Spinal cord (tissue), 10 donors: ENCODE measurements at places on chromosomes 13 and 19. TPM values are rescaled to one million over a fixed set of nuclear protein-coding genes. Genes with fewer than 3 reads are reported as not detected.
A peak's percentile ranks its signal among the peaks of the same experiment; 100 is the strongest.

FGF14 gene
- total RNA-seq: 59.7 TPM

C19orf38 gene
- 2.9 TPM for total RNA-seq

PNMA8B gene
- total RNA-seq: 10.6 TPM

GPR32 gene
- not detected for total RNA-seq

GEMIN7 gene
- total RNA-seq: 15.4 TPM

GRCh38 chr19:39171479-39172465, 25.0 kb upstream of the NCCRP1 start:
- H3K4me3 ChIP-seq: no peak overlapping the region
- H3K36me3 ChIP-seq: peaks cover 93% of the 10 kb centered on the region
- H3K27ac ChIP-seq: no peak overlapping the region

DNA sequence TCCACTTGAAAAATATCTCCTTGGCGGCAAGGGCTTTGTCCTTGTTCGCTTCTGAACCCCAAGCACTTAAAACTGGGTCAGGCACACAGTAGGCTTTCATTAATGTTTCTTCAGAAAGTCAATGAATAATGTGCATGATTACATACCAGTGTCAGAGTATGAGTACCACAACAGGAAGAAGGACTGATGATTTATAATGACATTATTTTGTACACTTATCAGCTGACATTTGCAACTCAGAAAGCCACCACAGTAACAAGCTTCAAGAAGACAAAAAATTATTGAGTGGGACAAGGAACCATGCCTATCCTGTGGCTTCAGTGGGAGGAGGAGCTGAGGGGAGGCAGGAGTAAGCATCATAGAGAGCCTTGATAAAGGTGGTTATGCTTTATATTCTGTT, 10.0 kb downstream of the POLR1D start:
- H3K4me1 ChIP-seq: no peaks in the 10 kb centered on the region
- H3K36me3 ChIP-seq: no peaks in the 10 kb centered on the region
- H3K4me3 ChIP-seq: no peak overlapping the region
- no peaks in the 10 kb centered on the region for H3K27me3 ChIP-seq
- H3K27ac ChIP-seq: no peak overlapping the region

DNA sequence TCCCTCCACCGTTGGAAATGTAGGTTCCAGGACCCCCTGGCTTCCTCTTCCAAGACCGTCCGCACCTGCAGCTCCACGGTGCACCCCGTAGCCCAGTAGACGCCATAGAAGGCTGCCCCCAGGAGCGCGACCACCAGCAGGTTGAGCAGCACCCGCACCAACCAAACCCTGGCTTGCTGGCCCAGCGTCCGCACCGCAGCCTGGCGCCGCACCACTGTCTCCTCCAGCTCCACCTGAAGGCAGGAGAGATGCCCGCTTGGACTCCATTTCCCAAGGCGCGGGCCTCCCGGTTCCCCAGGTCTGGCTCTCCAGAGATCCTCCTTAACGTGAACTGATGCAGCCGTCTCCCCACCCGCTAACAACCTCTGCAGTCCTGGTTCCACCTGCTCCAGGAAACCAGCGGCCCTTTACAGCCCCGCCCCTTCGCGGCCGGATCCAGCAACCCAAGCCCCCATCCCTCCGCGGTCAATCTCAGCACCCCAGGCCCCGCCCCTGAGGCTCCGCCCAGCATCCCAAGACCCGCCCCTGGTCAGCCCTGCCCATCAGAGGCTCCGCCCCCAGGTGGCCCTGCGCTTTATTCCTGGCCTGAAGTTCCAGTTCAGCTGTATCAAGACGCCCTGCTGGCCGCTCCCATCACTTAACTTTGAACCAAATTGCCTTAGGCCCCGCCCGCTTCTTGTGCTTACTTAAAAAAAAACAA, 5.0 kb upstream of the LENG1 start:
- H3K27me3 ChIP-seq: peaks cover 13% of the 10 kb centered on the region
- no peaks in the 10 kb centered on the region for H3K36me3 ChIP-seq
- no peak overlapping the region for H3K4me3 ChIP-seq
- H3K4me1 ChIP-seq: peaks cover 40% of the 10 kb centered on the region

DNA sequence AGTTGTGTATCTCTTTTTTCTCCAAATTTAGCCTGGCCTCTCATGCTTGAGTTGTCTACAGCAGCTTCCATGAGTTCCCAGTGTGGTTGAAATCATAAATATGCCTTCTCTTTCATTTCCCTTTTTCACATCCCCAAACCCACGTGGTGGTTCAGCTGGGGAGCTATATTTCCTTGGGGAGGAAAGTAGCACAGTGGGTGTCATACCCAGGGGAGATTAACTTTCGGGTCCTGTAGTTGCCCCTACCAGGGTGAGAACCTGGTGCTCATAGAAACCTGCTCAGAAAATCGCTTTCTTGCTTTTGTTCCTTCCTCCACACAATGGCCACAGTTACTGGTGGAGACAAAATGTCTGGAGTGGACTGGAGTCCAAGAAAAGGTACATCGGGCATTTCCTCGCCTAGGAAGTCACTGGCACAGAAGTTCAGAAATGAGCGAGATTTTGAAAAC, 7.0 kb upstream of the LILRA4 start:
- no peak for DNase-seq
- H3K36me3 ChIP-seq: no peaks in the 10 kb centered on the region
- no peaks in the 10 kb centered on the region for H3K4me1 ChIP-seq
- no peak overlapping the region for H3K27ac ChIP-seq

DNA sequence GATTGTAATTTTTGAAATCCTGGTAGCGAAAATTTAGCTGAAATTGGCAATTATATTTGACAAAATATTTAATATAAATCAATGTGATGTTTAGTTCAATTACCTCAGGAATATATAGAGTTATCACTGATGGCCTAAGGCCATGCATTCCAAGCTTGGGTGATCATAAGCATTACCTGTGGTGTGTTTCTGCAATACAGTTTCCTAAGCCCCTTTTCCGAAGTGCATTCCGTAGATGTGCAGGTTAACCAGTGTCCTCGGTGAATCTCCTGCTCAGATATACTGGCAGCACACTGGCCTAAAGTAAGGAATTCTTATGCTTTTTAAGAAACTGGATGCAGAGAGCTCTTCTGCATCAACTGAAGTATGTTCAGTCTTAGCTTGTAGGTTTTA, 35.0 kb downstream of the ITGBL1 start:
- H3K4me3 ChIP-seq: no peak overlapping the region
- H3K27me3 ChIP-seq: no peaks in the 10 kb centered on the region
- H3K27ac ChIP-seq: no peak overlapping the region
- DNase-seq: no peak
- H3K4me1 ChIP-seq: no peaks in the 10 kb centered on the region
- no peaks in the 10 kb centered on the region for H3K36me3 ChIP-seq

- DNase-seq: no peak
- peaks cover 20% of the 10 kb centered on the region for H3K27me3 ChIP-seq
- peak overlapping the region; percentile 90 for H3K27ac ChIP-seq
- peaks cover 34% of the 10 kb centered on the region for H3K4me1 ChIP-seq
- no peaks in the 10 kb centered on the region for H3K36me3 ChIP-seq
- peak overlapping the region; percentile 72 for H3K4me3 ChIP-seq
These were observed 142.5 kb upstream of the ZNF536 start for GRCh38 chr19:30229525-30230174.

DNA sequence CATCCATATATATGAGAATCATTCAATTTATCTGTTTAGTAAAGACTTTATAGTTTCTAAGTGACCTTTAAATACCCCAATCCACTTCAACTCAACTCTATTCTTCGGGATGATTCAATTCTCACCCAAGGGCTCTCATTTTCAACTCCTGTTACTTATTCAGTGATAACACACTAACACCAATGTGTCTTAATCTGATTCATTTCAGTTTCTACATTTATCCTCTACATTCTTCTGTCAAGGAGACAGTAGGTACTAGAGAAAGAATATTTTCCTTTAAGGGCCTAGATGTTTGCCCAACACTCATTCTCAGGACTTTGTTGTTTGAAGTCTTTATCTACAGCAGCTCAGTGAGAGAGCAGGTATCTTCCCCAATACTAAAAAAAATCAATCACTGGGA, 7.1 kb downstream of the ARGLU1 start:
- peaks cover under 1% of the 10 kb centered on the region for H3K36me3 ChIP-seq
- H3K4me3 ChIP-seq: no peak overlapping the region
- H3K27me3 ChIP-seq: no peaks in the 10 kb centered on the region
- no peak for DNase-seq

GRCh38 chr19:17406046-17406886, 836 bp upstream of the BST2 start:
- no peaks in the 10 kb centered on the region for H3K36me3 ChIP-seq
- peaks cover 6% of the 10 kb centered on the region for H3K27me3 ChIP-seq
- H3K4me1 ChIP-seq: peaks cover 19% of the 10 kb centered on the region

GRCh38 chr13:96958286-96958891, 35.9 kb downstream of the OXGR1 start:
- no peak overlapping the region for H3K4me3 ChIP-seq
- H3K36me3 ChIP-seq: no peaks in the 10 kb centered on the region
- no peaks in the 10 kb centered on the region for H3K27me3 ChIP-seq
- no peak overlapping the region for H3K27ac ChIP-seq

DNA sequence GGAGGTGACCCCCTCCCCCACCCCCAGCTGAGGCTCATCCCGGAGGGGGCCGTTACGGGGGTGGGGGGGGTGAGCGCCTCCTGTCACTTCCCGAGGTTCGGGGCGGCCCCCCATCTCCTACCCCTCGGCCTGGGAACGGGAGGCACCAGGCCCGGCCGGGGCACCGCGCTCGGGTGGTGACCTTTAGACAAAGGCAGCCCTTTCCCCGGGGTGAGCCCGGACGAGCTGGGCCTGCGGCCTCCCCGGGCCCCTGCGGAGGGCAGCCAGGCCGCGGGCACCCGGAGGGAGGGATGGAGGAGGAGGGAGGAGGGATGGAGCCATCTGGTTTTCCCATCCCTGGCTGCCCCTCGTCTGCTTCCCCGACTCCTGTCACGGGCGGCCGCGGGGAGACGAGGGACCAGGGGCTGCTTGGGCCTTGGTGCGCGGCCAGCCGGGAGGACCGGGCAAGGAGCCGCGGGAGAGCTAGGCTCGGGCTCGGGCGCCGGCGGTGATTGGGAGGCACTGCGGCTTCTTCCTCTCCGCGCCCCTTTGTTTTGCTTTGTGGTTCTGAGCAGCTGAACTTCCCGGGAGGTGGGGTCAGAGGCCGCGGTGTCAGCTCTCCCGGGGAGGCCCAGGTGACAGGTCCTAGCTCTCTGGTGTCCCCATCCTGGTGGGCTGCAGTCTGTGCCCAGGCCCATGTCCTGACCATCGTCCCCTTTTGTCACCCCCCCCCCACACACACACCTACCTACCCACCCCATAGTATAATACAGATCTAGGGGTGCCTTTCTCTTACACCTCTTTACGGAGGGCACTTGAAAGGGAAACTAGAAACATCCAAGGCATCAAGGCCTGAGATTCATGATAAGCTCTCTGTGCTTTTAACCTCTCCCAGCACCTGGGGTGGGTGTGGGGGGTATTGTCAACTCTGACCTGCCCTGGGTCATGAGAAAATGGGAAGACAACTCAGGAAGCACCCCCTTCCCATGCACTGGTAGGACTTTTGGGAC, 1.3 kb downstream of the BICRA start:
- H3K27ac ChIP-seq: peak overlapping the region; percentile 94
- peaks cover 48% of the 10 kb centered on the region for H3K4me1 ChIP-seq
- peaks cover 14% of the 10 kb centered on the region for H3K36me3 ChIP-seq
- DNase-seq: no peak

GRCh38 chr19:38718747-38719543, 25.3 kb downstream of the CAPN12 start:
- peak overlapping the region; percentile 25 for H3K27ac ChIP-seq
- H3K4me1 ChIP-seq: peaks cover 55% of the 10 kb centered on the region
- no peak for DNase-seq
- H3K4me3 ChIP-seq: no peak overlapping the region

DNA sequence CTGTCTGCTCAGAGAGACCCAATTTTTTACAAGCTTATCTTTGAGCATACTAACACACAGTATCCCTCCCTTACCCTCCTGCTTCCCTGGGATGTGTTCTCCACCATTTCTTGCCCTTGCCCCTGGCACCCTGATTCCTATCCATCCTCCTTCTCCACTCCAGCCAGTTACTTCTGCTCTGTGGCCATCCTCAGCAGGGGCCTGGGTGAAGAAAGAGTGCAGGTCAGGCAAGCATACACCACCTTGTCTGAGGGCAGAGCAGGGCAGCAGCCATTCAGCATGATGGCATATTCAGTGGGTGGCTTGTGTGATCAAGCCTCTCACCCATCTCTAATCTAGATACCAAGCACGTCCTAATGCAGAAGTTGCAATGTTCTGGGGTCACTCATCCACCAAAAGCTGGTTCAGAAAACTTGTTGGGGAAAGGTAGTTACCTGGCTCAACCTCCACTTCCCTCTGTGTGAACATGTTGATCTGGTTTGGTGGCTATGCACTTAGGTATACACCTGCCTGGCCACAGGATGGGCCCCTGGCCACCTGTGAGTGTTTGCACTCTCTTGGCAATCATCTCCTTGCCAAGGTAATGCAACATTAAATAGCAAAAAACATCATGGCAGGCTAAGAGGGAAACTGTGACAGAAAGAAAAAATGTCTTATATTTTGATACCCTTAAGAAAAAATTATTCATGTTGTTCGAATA, 900.3 kb upstream of the MIR17HG start:
- no peaks in the 10 kb centered on the region for H3K4me1 ChIP-seq
- no peaks in the 10 kb centered on the region for H3K36me3 ChIP-seq
- H3K27me3 ChIP-seq: no peaks in the 10 kb centered on the region
- no peak overlapping the region for H3K27ac ChIP-seq

GRCh38 chr13:44364345-44365000, 9.2 kb upstream of the SERP2 start:
- H3K4me1 ChIP-seq: peaks cover 3% of the 10 kb centered on the region
- H3K36me3 ChIP-seq: no peaks in the 10 kb centered on the region
- no peak overlapping the region for H3K27ac ChIP-seq
